ENCODE measurements at places on chromosomes 6 and 20.

DNA sequence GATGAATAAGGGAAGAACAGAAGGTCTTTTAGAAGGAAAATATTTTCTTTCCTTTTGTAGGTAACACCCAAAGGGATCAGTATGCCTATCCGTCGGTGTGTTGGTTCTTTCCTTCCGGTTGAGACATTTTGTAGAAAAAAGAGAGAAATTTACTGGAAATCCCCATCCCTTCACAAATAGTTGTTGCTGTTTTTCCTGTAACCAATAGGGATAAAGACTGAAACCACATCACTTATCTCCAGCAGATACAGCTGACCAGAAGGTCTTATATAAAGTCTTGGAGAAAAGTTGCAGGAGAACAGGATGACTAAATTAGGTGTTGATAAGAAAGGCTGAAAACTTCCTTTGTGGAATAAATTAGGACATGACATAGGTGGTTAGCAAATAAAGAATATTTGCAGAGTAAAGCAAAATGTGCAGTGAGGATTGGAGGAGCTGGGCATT, 14.8 kb upstream of the HLA-DRB1 start:
- no peak for DNase-seq

DNA sequence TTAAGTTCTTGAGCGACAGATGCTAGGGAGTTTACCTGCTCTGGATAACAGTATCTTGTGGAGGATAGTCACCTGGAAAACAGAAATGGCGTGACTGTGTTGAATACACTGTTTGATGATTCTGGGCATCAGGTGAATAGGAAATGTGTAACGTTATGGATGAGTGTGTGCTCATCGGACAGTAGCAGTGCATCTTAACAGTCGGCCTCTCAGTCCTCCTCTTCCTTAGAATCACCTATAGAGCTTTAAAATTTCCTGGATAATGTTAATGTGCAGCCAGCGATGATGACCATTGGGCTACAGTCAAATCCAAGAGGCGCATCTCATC, 217.7 kb downstream of the OR2B2 start:
- DNase-seq: no peak

DNA sequence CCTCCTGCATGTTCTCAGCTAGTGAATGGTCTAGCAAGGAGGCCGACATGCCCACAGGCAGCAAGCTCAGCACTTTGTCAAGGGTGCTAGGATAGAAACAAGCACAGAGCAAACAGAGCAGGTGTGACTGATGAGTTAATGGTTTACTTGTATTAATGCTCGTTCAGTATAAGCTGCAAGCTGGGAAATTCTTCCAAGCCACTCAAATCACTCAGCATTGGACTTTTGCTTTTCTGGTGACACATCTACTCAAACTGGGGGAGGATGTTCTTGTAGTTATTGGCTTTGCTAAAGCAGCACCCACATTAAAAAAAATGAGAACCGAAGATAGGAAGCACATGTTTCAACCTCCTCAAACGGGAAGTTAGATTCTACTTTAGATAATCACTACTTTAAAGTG, 43.1 kb upstream of the NEDD9 start:
- no peak for DNase-seq

DNA sequence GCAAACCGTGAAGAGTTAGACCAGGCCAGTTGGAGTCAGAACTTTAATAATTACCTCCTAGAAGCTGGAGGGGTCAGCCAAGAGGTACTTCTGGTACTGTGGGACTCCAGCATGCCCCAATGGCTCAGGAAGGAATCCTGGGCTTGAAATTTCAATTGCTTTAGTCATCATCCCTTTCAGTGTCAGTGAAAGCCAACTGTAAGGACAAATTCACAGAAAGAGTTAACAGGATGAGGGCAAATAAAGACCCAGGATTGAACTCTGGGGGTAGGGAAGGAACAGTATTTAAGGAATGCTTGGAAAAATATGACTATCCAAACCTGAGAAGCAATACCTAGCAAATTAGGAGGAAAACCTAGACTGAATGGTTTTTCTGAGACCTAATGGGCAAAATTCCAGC, 735.1 kb upstream of the MARCKS start:
- peak; percentile 20 for DNase-seq

DNA sequence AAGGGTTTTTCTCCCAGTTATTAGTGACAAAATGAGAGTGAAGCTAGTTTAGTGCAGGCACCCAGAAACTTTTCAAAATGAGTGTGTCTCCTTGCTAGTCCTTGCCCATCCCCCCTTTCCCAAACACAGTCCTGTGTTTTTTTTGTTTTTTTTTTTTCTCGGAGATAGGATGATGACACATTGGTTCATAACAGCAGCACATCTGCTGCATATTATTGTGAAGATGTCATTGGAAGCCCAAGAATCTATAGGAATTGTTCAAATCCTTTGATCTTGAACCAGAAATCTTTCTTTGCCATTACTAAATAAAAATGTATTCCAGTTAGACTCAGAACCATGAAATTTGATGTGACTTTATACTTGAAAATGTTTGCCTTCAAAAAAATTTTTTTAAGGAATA, 162.4 kb downstream of the FRK start:
- no peak for DNase-seq

DNA sequence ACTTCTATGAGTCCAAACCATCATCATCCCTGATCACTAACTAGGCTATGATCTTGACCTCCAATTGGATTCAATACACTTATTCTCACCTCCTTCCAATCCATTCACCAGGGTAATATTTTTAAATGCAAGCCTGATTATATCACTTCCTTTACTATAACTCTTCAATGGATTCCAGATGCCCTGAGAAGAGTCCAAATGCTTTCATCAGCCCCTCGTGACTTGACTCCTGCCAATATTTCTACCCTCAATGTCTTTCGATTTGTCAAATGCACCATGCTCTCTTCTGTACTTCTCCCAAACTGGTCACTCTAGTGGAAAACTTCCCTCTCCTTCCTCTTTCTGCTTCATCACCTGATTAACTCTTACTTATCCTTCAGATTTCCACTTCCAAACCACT, 70.8 kb downstream of the CD164 start:
- no peak for DNase-seq

DNA sequence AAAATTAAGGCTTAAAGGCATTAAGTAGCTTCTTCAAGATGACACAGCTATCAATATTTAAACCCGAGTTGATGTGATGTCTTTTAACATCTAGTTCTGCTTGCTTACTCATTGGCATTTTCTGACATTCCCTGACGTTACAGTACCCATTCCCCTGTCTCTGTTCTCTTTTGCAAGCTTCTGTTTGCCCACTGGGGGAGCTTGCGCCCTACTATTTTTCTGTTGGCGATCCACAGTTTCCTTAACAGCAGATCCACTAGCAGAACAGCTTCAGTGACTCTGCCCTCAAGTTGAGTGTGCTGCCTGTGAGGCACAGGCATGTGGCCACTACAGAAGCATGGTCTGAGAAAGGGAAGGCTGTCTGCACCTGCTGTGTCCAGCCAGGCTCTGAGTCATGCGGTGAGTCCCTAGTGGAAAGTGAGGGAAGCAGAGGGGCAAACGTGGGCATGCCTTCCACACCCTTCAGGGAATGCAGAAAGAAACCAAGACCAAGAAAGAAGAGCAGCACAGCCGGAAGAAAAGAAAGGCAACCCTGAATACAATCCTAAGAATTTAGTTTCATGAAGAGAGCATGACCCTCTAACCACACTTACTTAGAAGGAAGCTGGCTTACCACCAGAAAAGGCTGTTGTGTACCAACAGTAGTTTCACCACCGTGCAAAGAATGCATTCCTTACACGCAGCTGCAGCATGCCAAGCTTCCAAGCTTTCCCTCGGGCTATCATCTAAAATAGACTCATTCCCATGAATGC, 97.7 kb upstream of the VGLL2 start:
- no peak for DNase-seq

- no peak for DNase-seq
Observed at GRCh38 chr20:22802296-22802695, 217.9 kb upstream of the FOXA2 start.

DNA sequence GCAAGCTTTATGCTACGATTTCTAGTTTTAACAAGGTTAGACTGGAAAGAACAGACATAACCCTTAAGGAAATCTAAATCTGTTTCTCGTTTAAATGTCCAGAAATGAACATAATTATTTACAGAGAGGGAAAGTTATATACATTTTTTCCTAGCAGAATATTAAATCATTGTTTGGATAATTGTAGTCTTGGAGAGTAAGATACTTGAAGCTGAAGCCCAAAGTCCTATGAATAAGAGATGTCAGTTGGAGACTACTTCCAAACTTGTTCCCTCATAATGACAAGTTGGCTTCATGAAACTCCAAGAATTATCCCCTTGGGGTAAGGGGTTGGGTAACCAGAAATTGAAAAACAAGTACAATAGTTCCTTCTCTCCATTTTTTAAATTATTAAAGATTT, 911.1 kb upstream of the MAN1A1 start:
- no peak for DNase-seq

DNA sequence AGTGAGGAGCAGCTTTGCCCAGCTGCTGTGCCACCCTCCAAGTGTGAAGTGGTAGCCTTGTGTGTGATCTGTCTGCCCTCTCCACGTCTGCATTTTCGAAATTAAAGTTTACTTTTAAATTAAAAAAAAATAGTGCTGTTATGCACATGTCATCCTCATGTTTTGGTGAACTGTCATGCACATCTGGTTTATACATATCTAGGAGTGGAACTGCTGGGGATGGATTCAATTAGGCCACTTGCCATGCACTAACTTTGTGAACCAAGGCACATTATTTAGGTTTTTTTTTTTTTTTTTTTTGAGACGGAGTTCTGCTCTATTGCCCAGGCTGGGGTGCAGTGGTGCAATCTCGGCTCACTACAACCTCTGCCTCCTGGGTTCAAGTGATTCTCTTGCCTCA, 3.6 kb downstream of the GTSF1L start:
- DNase-seq: no peak

DNA sequence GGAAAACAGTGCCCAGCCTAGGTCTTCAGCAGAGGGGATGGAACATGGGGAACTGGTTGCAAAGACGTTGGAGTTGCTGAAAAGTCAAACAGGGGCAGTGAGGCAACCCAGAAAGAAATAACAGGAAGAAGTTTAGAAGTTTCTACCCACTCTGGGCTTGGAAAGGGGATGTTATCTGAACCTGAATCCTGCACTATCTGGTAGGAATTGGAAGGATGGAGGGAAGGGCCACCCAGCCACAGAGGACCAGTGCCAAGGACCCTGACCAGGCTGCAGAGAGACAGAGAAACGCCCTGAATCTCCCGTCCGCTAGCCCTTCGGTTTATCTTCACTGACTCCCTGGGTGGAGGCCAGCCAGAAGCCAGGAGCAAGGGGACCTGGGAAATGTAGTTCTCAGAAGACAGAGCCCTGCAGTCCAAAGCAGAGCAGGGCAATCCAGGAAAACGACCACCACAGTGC, 217.3 kb upstream of the RREB1 start:
- DNase-seq: peak; percentile 49

DNA sequence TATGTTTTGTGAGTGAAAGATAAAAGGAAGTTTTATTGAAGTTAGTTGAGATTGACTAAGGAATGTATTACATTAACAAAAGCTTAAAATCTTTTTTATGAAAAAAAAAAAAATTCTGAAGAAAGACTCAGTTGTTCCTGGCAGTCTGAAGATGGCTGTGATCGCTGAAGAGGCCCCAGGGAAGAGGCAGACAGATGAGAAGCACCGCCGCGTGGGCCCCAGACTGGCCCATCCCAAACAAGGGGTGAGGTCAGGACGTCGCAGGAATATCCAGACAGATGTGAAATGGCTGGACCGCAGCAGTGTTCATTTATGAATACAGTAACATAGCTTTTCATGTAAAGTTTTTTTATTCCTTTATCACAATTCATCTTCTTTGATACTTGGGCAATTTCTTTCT, 194.2 kb downstream of the TBXT start:
- no peak for DNase-seq

DNA sequence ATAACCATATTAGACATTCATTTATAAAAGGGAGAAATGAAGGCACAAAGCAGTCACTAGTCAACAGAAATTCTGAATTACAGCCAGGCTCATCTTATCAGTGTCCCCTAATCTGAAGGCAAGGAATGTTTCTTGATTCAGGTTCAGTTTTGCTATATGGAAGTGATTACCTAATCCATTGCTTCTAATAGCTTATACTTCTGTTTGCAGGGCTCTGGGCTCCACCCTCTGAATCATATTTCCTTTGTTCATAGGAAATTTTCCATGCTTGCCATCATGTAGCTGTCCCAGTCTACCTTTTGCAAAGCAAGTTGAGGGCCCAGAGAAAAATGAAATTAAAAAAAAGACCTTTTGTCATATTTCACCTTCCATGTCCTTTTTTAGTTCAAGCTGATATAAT, 96.0 kb downstream of the LCA5 start:
- DNase-seq: no peak

GRCh38 chr20:3686867-3687321, 5.1 kb upstream of the ADAM33 start:
- peak; percentile 90 for DNase-seq

DNA sequence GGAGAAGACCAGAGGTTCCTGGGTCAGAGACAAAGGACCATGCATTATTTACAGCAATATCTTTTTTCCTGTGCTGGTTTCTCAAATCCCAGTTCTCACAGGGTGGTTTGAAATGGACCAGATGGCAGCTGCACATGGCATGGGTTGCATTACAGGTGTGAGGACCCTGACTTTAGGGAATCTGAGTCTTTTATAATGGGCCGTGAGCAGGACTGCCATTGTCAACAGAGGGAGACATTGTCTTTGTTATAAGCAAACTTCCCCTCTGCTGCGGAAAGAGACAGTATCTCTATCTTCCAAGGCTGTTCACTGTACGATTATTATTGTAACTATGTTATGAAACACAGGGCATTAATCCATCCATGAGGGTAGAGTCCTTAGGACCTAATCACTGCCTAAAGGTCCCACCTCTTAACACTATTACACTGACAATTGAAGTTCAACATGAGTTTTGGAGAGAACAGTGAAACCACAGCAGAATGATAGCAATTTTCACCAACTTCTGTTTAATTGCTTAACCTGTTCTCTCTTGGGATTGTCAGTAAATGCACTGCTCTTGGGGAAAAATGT, 156.1 kb upstream of the AGPAT4 start:
- DNase-seq: no peak

- DNase-seq: no peak
Observed at GRCh38 chr20:48689874-48690571, 137.8 kb downstream of the PREX1 start.

DNA sequence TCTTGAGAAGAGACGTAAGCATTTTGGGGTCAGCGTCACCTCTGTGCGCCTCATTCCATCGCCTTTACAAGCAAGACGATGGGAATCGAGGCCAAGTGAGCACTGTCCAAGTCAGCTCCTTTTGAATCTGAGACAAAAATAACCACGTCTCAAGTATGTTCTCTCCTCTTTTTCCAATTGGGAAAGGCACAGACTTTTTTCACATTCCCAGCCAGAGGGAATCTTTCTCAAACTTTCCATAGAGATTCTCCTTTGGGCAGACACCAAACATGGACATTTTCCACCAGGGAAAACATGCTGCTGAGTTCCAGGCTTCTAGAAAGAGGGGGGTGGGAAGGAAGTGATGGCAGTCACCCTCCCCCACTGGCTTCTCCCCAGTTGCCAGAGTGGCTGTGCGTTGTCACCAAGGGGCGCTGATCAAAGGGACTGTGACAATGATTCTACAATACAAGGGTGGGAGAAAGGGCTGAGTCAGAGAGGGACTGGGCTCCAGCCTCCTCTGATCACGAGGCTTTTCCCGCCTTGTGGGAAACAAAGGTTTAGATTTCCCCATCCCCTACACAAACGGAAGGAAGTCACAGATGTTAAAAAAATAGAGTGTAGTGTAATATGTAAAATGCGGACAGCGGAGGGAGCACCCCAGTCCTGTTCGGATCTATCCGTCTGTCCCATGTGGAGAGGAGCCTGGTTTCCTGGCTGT, 281.9 kb upstream of the RNF24 start:
- DNase-seq: no peak

- no peak for DNase-seq
Observed at GRCh38 chr6:29806387-29806786, 21.2 kb upstream of the HLA-G start.

GRCh38 chr20:51419231-51419630, 123.3 kb downstream of the NFATC2 start:
- no peak for DNase-seq
